ENCODE measurements at places on chromosomes 11 and 22.

- DNase-seq: no peak
Observed at GRCh38 chr11:69253028-69253427, 40.9 kb upstream of the MYEOV start.

- no peak for DNase-seq
Observed at GRCh38 chr11:128563308-128563707, 24.1 kb downstream of the ETS1 start.

DNA sequence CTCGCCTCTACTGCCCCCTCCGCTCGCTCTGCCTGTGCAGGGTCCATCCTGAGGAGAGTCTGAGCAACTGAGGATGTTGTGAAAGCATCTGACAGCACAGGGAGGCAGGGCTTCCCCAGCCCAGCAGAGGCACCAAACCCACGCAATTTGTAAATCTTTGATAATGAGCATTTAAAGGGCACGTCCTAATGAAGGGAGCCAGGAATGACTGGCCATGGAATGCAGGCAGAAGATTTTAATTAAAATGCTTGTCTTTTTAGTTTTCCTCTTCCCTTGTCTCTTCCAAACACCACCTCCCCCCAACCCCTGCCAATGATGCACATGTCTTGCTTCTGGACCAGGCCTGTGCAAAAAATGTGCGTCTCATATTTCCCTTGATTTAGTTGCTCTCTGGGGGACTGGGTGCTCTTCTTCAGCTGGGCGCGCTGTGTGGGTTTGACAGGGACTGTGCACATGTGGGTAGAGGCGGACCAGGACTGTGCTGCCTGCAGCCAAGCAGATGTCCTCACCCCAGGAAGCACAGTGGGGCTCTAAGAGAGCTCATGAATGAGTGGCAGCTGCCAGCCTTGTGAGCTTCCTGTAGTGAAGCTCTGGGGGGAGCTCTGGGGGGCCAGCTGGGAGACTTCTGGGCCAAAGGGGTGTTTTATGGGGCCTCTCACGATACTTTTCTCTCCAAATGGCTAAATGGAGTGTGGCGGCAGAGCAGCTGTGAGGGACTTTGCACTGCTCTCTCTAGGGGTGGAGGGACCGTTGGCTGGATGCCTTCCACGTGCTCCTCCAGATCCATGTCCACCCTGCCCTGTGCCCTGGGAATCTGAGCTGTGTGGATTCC is 273.5 kb downstream of the ST3GAL4 start:
- DNase-seq: no peak

DNA sequence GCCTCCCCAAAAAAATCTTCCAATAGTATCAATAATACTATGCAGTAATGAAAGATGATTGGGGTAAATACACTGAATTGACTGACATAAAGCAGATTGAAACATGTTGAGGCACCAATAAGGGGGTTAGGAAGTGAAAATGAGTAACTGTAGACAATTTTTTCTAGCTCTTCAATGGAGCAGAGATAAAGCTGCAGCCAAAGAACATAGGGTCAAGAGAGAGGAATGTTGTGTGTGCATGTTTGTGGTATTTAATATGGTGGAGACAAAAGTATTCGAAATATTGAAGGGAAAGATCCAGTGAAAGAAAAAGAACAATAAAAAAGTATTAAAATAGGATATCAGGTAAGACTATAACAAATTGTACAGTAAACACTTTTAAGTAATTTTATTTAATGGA is 450.0 kb upstream of the CCDC179 start:
- DNase-seq: no peak

GRCh38 chr11:67321313-67321871 is 18.1 kb downstream of the SSH3 start:
- no peak for DNase-seq

All from activated naive CD8-positive, alpha-beta T cell treated with anti-CD3 and anti-CD28 coated beads, Interleukin-2, amount 50 U/mL, for 16 hours (primary cell).